NCI-H2029 (cell line): ENCODE measurements at places on chromosomes 5 and 9.

- no peak for DNase-seq
Measured at GRCh38 chr5:149667084-149667828, 62.9 kb upstream of the PPARGC1B start.

DNA sequence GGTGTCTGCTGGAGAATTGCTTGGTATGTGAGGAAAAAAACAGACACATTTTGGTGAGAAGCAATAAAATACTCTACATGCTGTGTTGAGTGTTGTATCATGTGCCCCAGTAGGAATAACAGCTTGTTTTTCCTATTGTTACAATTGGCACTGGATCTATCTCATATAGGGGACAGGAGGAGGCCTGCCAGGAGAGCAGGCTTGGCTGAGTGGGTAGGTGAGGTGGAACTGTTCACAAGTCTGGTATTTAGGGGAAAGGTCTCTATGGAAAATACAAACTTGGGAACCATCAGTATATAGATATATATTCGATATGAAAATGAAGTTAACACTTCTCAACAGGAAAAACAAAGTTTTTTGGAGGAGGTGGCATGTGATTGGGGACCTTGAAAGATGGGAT is 9.5 kb upstream of the SH3TC2 start:
- DNase-seq: no peak

- DNase-seq: no peak
Measured at GRCh38 chr9:129399634-129399990, 221.3 kb downstream of the C9orf50 start.

- no peak for DNase-seq
Measured at GRCh38 chr5:169905017-169905416, 75.3 kb downstream of the INSYN2B start.

GRCh38 chr9:83651558-83651957 is 28.6 kb downstream of the IDNK start:
- DNase-seq: no peak

- DNase-seq: no peak
Measured at GRCh38 chr5:152305525-152305924, 99.6 kb downstream of the NMUR2 start.
